Activated naive CD4-positive, alpha-beta T cell (primary cell): ENCODE measurements at places on chromosomes 2 and 18.

DNA sequence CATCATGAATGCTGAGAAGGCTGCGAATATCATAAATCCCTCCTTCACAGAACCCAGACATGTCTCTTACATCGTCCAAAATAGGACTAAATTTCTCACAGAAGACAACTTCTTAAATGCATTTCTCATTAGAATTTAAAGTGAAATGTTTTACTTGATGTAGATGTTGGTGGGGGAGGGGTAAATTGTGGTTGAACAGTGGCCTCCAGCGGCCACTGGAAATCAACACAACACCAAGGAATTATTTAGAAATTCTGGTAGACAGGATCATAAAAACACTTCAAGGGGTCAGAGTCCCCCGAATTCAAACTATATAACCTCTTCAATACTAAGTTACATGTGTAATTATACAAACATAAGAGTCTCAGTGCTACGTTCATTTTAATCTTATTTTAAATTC is 135.9 kb downstream of the ABCA12 start:
- no peak for DNase-seq

GRCh38 chr2:44038277-44038676 is 42.5 kb upstream of the LRPPRC start:
- DNase-seq: no peak

GRCh38 chr2:208627916-208628315 is 221.3 kb downstream of the PTH2R start:
- no peak for DNase-seq

DNA sequence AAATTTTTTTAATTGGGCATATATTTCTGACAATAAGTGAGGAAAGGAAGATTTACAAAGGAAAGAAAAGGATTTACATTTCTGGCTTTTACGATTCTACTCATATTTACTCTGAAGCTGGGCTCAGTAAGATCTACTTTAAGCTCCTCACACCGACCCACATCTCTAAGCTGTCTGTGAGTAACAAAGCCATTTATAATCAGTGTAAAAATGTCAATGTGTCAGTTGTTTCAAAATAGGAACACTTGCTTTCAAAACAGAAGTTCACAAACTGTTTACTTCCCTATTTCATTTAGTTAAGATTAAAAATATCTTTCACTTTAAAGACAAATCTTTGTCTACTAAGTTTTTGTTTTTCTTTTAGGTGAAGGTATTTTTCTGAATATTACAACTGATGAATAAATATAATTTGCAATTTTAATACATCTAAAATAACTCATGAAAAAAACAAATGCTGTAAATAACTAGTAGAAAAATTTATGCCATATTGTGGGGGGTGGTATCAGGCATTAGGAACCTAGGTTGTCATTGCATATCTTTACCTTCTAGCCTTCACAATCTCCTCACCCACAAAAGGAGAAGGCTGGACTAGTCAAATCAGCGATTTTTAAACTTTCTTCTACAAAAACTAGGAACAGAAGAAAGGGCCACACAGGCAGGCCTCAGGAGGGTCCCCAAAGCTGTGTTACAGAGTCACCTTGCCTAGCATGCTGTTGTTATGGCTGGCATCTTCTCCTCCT is 64.5 kb downstream of the TMEM131 start:
- no peak for DNase-seq

GRCh38 chr2:162261032-162261945 is 18.0 kb upstream of the FAP start:
- DNase-seq: no peak
